ENCODE measurements at places on chromosomes 2 and 18.

DNA sequence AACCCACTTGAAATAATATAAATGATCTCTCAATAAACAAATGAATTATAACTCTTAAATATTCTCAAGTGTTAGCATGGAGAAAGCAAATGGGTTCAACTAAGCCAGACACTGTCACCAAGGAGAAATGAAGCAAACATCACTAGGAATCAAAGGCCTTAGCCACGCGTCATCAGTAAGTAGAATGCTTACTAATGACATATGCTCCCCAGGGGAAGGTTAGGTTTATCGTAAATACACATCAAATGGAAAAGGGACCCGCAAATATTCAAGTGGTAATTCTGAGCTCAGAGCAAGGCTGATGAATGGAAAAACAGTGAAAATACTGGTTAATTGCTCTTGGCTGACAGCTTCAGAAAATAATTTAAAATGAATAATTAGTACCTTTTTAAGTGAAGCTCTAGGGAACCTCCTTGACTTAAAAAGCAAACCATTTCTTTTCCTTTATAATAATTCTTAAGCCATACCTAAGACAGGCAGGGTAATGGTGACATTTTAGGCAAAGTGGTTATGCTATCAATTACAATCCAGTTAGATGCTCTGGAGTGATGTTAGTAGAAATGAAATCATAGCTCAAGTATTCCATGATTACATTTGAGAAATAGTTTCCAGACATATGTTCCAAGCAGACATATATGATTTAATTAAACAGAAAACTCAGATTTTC, 101.5 kb downstream of the ALPK2 start:
- no peak for DNase-seq

DNA sequence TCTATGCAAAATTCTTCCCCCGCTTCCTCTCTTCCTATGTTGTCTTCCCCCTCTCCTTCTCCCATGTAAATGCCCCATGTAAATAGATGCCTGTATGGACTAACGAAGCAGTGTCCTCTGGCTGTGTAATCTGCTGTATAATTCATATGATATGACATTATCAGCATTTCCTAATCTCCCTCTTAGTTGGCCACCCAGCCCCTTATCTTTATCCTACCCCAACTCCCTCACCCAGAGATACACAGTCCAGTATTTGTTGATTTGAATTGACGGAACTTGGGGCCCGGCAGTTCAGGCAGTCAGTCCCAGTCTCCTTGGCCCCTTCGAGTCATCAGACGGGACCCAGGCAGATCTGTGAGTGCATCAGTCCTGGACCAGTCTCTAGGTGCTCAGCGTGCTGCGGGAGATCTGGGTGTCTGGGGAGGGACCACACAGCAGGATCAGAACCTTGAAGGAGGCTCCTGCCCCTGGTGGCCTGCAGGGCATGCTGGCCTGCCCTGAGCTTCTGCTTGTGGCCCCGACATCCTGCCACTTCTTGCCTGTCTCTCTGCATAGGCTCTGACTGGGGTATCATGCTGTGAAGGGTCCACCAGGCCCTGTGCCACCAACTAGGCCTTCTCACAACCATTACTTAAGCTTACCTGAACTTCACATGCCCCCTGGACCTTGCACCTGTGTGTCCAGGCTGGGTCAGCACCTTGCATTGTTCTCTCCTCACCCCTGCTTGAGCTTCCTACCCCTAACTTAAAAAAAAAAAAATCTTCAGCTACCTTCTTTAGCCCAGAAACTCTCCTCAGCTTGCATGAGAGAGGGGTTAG, 88.1 kb upstream of the ATL2 start:
- DNase-seq, result no peak

- DNase-seq, result no peak
Observed at GRCh38 chr2:8168022-8168717, 513.7 kb upstream of the ID2 start.

DNA sequence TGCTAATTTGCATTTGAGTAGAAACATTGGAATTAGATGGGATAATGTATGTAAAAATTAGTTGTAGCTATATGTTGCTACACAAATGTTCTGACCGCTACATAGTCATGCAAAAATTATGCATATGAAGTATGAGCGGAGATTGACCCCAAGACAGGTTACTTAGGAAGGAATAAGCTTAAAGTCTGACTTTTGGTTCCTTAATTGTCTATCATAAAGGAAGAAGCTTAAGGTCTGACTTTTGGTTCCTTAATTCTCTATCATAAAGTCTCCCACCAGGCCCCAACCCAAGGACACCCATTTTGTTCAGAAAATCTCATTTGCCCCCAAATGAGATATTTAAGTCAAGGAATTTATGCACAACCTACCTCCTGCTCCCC, 106.5 kb downstream of the EVA1A start:
- no peak for DNase-seq

DNA sequence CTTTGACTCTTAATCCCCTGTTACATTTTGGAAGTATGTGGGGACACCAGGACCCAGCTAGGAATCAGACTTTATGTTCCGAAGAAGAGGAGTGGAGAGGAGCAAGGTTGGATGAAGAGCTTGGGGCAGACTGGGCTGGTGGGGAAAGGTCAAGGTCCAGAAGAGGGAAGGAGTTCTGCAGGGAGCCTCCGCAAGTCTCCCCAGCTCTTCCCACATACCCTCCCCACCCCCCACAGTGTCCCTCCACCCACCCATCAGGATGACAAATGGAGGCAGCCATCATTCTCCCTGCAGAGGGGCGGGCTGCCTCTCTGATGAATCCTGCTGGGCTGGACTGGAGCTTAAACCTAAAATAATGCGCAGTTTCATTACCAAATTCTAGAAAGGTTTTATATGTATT, 77.2 kb downstream of the ACKR3 start:
- no peak for DNase-seq

DNA sequence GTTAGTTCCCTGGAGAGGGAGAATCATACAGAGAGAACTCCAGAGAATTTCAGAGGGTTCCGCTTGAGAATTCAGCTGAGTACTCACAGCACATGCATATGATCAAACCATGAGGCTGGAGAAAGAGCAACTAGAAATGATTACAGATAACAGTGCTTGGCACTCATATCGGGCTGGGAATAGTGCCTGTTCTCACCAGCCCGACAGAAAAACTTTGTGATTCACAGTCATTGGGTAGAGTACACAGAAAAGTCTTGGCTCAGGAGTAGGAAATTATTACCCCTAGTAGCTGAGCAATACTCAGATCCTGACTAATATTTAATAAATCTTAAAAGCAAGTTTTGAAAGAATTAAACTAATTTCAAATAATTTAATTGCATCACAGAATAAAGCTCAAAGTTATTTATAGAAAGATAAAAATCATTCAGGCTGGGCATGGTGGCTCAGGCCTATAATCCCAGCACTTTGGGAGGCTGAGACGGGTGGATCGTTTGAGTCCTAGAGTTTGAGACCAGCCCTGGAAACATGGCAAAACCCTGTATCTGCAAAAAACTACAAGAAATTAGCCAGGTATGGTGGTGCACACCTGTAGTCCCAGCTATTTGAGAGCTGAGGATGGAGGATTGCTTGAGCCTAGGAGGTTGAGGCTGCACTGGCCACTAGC, 6.8 kb downstream of the WDPCP start:
- DNase-seq, result no peak

- DNase-seq, result no peak
Observed at GRCh38 chr18:63307551-63308200, 11.9 kb downstream of the BCL2 start.

DNA sequence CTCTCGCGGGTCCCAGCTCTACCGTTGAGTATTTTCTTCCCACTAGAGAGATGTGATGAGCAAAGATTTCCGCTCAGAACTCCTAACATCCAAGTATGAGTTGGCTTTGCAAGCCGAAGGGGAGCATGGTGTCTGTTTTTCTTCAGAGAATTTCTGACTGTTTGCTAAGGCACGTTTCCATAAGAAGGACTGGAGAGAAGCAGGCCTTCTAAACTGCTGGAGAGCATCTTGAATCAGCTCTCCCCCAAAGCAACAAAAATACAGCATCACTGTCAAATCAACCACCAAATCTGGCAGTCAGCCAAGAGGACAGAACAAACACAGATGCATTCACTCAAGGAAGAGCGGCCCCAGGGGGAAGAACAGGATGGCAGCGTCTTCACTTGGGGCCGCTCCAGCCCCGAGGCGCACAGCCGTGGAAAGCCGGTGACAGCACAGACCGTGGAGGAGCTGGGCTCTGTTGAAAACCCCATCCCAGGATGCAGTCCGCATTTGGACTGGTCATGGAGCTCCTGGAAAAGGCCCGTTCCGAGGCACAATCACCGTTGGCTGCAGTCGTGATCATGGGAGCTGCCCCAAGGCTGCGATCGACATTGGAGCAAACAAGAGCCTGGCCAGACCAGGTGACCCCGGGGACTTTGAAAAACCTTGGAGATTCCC, 101.4 kb downstream of the NFATC1 start:
- no peak for DNase-seq

DNA sequence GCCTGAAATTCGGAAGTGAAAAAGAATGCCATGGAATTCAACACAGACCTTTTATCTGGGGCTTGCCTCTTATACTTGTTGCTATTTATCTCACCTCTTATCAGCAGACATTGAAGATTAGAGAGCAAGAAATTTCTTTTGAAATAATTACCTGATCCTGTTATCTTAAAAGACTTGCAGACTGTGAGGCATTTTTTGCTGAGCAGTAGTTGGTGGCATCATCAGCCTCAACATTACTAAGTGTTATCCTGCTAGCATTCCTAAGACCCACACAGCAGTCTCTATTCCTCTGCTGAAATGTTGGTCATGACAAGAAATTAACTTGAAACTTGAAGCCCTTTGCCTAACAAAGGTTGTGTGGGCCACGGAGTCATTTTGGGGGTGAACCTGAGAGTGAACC, 186.5 kb downstream of the TRIB2 start:
- DNase-seq, result no peak

DNA sequence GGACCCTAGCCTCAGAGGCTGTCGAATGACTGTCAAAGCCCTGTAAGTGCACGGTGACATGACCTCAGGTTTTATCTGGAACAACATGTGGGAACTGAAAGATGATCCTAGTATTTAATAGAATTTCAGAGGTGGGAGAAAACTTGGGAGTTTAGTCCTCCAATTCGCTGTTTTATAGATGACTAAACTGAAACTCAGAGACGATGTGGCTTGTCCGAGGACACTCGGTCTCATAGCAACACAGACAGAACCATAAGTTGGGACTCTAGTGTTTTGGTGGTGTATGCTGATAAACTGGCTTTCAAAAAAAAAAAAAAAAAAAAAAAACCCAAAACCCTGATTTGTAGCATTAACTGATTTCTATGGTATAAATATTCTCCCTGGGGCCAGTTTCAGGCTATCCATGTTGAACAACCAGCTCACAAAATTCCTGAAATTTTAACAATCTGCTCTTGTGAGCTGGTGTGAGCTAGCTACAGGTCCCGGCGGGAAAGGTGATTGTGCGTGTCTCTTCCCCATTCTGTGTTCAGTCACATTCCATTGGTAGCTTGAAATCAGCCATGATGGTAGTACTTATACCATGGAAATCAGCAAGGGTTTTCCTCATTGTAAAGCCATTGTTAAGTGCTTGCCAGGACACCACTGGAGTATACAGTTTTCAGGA, 195.5 kb upstream of the EPAS1 start:
- no peak for DNase-seq

DNA sequence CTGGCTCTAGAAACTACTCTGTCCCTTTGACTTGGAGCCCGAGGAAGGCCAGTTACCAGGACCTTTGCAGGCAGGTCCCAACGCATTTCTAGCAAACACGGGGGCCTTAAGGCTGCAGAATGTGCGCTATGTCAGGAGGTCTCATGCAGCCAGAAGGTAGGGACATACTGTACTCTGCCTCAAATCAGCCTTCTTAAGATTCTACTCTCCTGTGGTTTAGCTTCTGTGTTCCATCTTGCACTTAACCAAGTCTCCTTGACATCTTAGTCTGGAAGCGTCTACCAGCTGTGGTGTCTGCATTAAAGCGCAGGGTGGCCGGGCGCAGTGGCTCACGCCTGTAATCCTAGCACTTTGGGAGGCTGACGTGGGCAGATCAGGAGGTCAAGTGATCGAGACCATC, 65.5 kb downstream of the STEAP3 start:
- no peak for DNase-seq

GRCh38 chr2:156476021-156476849, 40.1 kb downstream of the GPD2 start:
- DNase-seq, result no peak

DNA sequence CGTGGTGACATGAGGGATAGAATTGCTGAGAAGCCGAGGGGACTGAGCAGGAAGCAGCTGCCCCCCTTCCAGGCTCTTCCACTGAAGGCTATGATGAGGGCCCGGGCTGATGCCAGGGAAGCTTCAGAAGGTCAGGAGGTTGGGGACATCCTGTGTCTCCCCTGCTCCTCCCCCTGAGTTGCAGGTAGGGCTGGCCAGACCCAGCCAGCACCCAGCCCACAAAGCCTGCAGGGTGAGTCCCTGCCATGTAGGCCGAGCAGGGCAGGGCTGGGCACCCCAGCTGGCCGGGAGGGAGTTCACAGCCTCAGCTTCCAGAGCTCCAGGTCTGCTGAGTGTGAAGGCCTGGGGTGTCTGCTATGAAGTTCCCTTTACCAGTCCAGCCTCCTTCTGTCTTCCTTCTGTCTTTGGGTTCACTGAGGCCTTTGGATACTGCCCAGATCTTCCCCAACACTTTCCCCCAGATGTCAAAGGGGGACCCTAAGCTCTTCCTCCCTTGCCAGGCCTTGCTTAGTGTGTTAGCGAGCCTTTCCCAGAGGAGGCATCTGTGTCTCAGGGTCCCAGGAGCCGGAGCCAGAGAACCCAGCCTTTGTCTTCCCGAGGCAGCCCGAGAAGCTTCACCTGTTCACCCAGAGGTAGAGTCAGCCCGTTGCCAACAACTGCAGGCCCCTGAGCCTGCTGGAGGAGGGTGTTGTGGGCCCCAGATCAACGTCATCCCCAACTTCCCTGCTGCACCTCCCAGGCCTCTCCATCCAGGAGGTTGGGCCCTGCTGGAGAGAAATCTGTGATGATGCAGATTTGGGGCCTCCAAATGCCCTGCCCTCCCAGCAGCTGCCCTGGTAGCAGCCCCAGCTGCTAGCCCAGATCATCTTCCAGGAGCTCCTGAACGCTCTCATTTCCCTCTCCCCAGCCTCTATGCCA, 3.6 kb upstream of the NCL start:
- DNase-seq, result no peak

GRCh38 chr2:188978291-188979081, 4.3 kb downstream of the COL3A1 start:
- no peak for DNase-seq

DNA sequence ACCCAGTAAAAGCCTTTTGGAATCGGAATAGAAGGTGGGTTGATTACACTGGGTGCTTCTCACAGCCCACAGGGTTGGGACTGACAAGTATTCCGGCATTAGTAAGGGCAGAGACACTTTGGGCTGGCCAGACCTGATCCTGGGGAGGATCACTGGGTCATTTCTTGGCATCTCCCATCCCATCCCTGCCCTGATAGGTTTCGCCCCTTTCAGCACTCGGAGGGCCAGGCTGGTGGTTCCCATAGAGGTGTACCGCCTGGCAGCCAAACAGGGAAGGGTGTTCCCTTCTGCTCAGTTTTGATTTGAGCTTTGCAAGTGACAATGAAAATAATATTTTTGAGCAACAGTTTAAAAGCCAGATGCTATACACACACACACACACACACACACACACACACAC, 37.3 kb downstream of the CYP1B1 start:
- DNase-seq, result no peak

- DNase-seq, result no peak
Observed at GRCh38 chr2:173654161-173654895, 299.7 kb downstream of the CDCA7 start.

- DNase-seq, result no peak
Observed at GRCh38 chr2:75408771-75409170, 152.0 kb downstream of the EVA1A start.
